ENCODE measurements at places on chromosomes 5 and 9.

DNA sequence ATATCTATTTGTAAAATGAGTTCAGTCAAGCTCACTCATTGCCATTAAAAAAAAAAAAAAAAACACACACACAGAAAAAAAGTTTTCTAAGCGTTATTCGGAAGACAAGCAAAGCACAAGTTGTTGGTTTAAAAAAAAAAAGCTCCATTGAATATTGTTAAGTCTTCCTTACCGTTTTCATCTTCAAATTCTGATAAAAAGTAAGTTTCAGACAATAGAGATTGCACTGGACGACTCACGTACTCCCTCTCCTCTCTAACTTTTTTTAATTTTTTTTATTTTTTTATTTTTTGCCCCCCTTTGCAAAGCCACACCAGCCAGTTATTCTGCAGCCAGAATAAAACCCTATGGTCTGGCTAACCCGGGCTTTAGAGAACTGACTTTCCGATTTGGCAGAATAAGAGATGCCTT, 544 bp downstream of the ADAMTS6 start:
- DNase-seq, result no peak

GRCh38 chr9:89360465-89360864, 42.2 kb downstream of the SECISBP2 start:
- DNase-seq, result no peak

DNA sequence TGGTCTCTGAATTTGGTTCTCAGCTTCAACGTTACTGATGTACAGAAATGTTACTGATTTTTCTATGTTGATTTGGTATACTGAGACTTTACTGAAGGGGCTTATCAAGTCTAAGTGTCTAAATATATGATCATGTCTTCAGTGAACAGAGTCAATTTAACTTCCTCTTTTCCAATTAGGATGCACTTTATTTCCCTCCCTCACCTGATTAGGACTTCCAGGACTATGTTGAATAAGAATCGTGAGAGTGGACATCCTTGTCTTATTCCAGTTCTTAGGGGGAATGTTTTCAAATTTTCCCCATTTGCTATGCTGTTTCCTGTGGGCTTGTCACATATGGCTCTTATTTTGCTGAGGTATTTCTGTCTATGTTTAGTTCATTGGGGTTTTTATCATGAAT, 349.5 kb downstream of the PRR16 start:
- DNase-seq, result no peak

GRCh38 chr5:53319315-53319714, 161.1 kb upstream of the FST start:
- no peak for DNase-seq

- DNase-seq, result no peak
Measured at GRCh38 chr9:91809581-91810285, 140.3 kb downstream of the ROR2 start.

DNA sequence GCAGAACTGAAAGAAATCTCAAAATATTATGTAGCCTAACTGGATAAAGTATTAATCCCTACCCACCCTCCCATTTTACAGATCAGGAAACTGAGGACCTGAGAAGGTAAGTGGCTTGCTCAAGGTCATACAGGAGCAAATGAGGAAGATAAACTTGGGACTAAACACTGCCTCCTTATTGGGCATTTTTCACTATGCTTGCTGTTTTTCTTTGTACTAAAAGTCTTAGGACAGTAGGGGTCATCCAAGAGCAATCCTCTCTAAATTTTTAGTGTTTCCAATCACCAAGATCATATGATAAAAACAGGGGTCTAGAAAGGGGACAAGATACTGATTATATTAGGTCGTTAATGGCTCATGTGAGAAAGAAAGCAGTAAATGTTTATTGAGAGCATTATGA, 80.8 kb downstream of the RORB start:
- DNase-seq, result no peak

- DNase-seq, result no peak
Measured at GRCh38 chr9:101035098-101035497, 6.6 kb downstream of the PLPPR1 start.

- DNase-seq, result no peak
Measured at GRCh38 chr9:104177003-104177611, 83.0 kb downstream of the SMC2 start.

DNA sequence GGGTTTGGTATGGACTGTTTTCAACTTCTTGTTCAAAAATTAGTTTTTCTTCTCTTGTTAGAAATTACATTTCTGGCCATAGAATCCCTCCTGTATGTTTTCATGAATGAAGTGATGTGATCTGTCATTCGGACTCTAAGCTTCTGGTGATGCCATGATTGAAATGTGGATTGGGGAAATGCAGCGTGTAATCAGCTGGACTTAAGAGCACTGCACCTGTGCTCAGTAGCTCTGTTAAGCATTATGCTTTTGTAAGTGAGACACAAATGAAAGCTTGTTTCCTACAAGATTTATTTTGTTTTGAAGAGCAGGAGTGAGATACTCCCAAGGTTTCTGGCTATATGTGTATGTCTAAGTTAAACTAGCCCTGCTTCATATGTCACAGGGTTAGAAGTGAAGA, 24.0 kb upstream of the FAM120AOS start:
- DNase-seq, result no peak

DNA sequence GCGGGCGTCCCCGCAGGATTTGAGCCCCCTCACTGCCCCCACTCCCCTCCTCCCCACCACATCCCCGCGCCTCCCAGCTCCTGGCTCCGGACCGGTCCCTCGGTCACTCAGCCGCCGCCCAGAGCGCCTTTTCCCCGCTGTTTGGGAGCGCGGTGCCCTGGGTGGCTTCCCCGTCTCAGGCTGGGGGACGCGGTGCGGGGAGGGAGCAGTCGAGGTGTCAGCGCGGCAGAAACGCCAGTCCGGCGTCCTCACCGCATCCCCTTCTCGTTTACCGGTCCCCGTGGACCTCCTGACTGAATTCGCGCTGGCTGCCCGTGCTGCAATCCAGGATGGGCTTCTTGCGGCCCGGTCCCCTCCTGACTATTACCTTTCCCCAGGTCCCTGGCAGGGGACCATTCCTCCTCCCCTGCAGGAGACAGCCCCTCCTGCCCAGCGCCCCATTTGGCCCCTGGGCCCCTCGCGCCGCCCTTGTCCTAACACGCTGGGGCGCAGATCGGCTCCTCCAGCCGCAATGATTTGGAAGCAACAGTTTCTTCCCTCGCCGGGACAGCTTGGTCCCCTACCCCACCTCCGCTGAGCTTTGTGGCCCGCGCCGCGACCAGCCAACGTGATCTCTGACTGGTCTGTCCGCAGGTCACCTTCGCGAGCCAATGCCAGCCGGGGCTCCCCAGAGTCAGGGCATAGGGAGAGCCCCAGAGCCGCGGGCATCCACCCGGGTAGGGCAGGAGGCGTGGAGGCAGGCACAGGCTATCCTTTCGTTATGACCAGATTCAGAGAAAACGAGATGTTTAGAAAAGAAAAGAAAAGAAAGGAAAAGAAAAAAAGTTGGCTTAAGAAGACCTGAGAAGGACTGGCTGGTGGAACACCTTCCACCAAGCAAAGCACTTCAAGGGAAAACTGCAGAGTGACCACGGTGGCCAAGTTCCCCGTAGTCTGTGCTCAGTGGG, 1.2 kb downstream of the ANKRD33B start:
- DNase-seq, result peak; percentile 15

DNA sequence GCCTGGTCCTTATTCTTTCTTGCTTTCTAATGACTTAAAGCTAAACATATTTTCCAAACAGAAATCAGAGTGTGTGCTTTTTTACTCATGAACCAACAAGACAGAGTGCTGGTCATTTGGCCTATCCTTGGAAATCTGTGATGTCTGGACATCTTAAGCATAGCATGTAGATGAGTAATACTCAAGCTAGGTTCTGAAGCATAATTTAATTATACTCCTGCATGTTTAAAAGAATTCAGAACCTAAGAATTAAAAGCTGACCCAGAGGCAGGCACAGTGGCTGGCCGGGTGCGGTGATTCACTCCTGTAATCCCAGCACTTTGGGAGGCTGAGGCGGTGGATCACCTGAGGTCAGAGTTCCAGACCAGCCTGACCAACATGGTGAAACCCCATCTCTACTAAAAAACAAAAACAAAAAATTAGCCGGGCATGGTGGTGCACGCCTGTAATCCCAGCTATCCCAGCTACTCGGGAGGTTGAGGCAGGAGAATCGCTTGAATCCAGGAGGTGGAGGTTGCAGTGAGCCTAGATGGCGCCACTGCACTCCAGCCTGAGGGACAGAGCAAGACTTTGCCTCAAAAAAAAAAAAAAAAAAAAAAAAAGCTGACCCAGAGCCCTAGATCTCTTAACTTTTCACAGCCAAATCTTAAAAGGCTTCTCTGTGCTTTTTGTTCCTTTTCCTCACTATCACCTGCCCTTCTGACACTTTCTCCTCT, 16.2 kb upstream of the TJP2 start:
- peak; percentile 19 for DNase-seq

- DNase-seq, result peak; percentile 83
Measured at GRCh38 chr9:34675048-34675714, 12.7 kb upstream of the CCL27 start.

GRCh38 chr9:95055851-95056551, 261.5 kb downstream of the FANCC start:
- no peak for DNase-seq

DNA sequence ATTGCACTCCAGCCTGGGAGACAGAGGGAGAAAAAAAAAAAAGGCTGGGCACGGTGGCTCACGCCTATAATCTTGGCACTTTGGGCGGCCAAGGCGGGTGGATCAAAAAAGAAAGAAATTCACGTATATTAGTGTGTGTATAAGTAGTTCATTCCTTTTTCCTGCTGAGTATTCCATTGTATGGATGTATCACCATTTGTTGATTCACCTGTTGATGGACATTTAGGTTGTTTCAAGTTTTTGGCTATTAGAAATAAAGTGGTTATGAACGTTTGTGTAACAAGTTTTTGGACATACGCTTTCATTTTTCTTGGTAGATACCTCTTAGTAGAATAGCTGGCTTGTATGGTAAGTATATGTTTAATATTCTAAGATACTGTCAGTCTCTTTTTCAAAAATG, 28.5 kb downstream of the ZNF131 start:
- DNase-seq, result no peak

GRCh38 chr9:111096051-111096450, 57.8 kb upstream of the LPAR1 start:
- no peak for DNase-seq

DNA sequence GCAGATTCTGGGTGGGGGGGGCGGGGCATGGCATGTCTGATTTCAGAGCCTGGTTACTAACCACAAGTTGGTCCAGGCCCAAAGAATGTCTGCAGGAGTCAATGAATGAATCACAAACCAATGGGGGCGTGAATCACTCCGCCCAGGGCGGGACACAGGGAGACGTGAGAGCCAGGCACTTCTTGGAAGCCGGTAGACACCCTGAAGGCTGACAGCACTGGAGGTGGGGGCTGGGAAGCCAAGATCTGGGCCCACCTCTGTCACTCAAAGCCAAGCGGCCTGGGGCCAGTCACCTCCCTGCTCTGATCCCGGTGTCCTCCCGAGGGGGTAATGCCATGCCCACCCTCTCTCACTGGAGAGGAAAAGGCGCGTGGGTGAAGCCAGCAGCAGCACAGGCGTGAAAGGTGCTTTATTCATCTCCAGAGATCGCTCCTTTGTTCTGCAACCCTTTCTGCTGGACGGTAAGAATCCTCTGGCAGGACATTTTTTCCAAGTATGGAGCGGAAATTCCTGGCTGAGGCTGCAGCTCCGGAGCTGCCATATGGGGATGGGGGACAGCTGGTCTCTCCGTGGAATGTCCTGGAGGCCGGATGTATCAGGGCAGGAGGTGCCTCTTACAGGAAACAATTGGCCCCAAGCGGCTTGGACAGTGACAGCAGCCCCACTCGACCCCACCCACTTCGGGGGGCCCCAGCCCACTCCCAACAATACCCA, 85.0 kb downstream of the STK10 start:
- DNase-seq, result peak; percentile 50

Data from inflammatory macrophage treated with lipopolysaccharide for 4 hours (primary cell).